NCI-H510A treated with DMSO at 0.1 percent for 48 hours (cell line): ENCODE measurements at places on chromosomes 4 and X.

DNA sequence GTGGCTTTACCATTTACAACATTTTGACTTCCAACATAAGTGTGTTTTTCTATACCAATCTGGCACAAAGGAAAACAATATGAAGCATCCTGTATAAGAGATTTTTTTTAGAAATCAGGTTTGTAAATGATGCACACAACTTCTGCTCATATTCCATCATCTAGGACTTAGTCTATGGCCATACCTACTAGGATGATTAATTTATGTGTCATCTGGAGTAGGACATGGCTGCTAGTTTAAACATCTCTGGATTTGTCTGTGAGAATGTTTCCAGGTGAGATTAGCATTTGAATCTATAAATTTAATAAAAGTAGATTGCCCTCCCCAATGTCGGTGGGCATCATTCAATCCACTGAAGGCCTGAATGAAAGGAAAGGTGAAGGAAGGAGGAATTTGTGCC is 682.8 kb upstream of the GRID2 start:
- no peak for DNase-seq

- no peak for DNase-seq
These were observed 86.3 kb upstream of the MYOZ2 start for GRCh38 chr4:119049342-119049741.

DNA sequence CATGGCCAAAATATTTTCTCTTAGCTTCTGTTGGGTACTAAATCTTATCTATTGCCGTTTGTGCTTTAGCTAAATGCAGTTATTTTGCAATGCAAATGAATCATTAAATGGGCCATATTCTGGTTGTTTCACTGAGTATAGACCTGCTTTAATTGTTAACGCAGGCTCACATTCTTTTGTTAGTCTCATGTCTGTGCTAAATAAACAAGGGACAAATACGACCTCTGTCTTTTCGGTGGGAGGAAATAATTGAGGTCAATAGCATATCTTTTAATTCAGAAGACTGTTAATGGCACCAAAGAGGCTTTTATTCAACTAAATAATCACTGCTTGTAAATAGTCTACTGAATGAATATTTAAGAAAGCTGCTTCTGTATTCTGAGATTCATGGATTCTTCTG is 76.9 kb downstream of the DIAPH2 start:
- no peak for DNase-seq

GRCh38 chr4:186770481-186771175 is 47.0 kb upstream of the FAT1 start:
- no peak for DNase-seq

GRCh38 chr4:183766140-183766539 is 107.0 kb downstream of the TRAPPC11 start:
- no peak for DNase-seq

GRCh38 chrX:8242431-8243020 is 71.5 kb upstream of the VCX2 start:
- DNase-seq, result no peak

- DNase-seq, result no peak
These were observed 18.1 kb downstream of the OFD1 start for GRCh38 chrX:13752646-13753045.

GRCh38 chrX:153984351-153985178 is 12.0 kb downstream of the TMEM187 start:
- DNase-seq, result no peak

DNA sequence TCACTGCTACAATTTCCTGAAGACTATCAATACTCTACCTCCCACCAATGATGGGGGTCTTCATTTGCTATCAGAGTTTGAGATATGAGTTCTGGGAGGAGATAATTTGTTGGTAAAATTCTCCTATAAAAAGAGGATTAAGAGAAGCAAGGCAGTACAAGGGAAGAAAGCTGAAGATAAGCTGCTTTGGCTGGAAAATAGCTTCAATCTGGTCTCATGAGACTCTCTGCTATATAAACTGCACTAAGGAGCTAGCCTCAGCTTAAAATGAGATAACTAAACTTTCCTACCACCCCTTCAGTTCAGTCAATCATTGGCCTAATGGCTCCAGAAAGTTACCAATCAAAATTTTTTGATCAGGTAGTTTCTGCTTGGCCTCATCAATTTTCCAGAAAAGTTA is 2105.0 kb downstream of the ARAP2 start:
- DNase-seq, result no peak

DNA sequence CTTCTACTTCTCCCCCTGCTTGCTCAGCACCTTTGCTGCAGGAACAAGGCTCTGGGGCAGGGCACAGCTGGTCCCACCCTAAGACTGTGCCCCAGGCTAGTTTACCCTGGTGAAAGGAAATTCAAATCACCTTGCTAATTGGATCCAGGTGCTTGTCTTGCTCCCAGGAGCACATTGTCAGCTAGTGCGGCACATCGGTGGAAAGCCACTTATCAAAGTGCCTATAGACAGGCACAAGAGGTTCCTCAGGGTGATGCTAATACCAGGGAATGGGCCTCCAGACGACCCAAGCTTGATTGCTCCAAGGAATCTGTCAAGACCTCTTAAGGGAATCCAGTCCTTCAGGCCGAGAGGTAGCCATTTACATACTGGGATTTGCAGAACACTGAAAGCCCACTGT is 64.5 kb upstream of the PRPS1 start:
- DNase-seq, result no peak

DNA sequence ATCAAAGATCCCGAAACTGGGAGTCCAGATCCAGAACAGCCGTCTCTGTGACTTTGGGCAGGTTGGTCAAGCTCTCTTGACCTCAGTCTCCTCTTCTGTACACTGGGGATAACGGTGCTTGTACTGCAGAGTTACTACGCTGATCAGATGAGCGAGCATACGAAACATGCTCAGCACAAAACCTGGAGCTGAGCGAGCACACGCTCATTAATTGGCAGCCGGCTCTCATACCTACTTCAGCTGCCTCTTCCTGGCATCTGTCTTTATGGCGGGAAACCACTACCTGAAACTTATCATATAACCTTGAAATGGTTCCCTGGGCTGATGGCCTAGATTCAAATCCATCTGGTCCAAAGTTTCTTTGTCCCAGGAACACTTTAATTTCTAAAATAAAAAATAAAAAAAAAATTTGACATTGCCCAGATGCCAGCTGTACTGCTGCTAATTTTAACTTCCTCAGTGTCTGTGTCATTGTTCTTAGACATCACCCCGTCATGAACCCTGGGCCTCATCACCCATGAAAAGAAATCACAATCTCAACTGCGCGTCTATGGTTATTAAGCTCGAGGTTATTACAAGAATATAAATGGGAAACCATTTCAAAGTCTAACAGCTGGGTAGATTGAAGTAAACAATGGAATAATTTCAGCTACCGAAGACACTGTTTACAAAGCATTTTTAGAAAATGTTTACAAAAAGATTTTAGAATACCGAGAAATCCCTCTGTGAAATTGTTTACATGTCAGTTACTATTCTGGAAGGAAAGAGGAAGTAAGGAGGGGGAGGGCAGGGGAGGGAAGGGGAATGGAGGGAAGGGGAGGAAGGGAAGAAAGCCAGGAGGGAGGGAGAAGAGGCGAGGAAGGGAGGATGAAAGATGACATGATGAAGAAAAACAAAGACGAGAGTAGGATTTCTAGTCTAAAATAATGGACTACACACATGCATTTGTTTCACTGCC is 49.0 kb downstream of the CRMP1 start:
- DNase-seq, result no peak

GRCh38 chr4:67691328-67691727 is 9.6 kb downstream of the UBA6 start:
- DNase-seq, result no peak

GRCh38 chr4:17763931-17764330 is 17.5 kb downstream of the FAM184B start:
- DNase-seq, result no peak

- no peak for DNase-seq
These were observed 14.9 kb downstream of the LSM6 start for GRCh38 chr4:146190456-146190855.

DNA sequence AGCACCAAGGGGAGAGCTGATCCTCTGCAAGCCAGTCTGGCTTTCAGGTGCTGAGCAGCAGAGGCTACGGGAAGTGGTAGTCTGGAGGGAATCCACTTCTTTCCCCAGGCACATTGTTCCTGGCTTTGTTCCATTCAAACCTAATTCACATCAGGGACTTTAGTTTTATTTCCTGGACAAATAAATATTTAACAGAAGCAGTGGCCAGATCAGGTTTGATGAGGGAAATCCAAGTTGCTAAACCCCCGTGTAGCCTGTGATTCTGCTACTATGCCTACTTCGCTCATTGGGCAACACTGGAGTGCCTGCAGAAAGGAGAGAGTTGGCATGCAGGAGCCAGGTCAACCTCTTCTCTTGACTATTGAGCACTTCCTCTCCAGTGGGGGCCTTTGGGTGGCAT is 13.8 kb upstream of the STBD1 start:
- DNase-seq, result no peak

DNA sequence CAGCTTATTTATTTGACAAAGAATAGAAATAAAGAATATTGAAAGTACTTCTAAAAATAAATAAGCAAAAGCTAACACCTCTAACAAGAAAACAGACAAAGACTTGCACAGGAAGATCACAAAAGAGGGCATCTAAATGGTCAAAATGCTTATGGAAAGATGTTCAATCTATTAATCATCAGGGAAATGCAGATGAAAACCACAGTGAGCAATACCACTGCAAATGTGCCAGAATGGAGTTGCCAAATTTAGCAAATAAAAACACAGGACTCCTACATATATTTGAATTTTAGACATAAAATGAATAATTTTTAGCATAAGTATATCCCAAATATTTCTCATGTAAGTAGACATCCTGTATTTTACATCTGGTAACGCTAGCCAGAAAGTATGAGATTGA is 56.1 kb upstream of the HPGD start:
- DNase-seq, result no peak

DNA sequence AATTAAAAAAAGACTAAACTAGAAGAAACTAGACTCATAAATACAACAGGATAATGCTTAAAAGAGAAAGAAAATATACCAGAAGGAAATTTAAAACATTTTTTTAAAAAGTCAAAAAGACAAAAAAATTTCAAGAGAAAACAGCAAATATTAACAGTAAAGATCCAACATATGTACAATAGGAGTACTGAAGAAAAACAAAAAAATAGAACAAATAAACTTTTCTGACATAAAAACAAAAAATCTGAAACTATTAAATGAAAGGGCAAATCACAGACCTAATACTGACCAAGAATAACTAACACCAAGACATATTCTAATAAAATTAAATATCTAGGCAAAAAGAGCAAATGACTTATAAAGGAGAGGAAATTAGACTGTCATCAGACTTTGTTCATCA is 11.5 kb downstream of the DNAJB14 start:
- DNase-seq, result no peak

GRCh38 chr4:36824682-36825081 is 419.9 kb upstream of the NWD2 start:
- peak; percentile 0 for DNase-seq

GRCh38 chr4:121654738-121655137 is 42.0 kb downstream of the ANXA5 start:
- DNase-seq, result no peak

DNA sequence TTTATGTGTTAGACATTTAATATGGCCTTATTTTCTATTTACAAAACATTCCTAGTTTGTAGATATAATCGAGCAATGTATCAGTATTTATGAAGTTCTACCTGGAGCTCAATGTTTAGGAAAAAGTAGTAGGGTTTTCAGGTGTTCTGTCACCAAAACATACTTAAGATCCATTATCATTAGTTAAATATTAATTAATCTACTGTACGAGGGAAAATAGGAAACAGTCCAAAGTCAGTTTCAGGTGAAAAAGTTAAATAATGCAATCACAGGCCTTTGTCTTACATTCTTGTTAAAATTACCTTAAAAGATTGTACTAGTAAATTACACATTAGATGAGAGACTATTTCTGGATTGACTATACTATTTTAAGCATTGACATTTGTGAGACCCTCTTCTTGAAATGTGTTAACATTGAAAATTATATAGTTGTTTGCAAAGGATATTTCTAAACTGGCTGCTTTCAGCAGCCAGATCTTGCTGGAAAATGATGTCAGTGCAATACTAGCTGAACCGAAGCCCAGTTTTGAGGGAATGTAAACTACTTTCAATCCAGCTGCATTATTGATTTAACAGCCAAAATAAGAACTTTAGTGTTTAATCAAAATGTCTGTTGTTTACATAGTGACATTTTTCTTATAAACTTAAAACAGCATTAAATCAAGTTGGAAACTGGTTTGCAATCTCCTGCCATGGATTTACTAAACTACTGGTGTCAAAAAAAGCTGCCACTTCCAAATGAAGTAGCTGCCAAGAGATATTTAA is 19.3 kb downstream of the GUCY1B1 start:
- DNase-seq, result no peak

DNA sequence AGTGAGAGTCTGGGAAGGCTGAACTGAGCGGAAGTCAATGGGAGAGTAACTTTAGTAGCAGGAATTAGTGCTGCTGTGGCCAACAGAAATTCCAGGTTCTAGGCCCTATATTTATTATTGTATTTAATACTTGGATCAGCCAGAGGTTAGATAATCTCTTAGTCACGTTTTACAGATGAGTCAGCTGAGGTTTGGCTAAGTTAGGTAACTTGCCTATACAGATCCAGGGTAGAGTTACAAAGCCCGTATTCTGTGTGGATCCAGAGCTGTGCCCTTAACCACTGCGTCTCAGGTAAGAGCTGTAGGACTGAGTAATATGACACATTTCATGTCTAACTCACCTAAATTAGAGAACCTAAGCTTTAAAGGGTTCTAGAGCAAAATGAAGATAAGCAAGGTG is 20.5 kb downstream of the PSMD10 start:
- no peak for DNase-seq

- no peak for DNase-seq
These were observed 144.9 kb downstream of the PALLD start for GRCh38 chr4:168641811-168642140.

DNA sequence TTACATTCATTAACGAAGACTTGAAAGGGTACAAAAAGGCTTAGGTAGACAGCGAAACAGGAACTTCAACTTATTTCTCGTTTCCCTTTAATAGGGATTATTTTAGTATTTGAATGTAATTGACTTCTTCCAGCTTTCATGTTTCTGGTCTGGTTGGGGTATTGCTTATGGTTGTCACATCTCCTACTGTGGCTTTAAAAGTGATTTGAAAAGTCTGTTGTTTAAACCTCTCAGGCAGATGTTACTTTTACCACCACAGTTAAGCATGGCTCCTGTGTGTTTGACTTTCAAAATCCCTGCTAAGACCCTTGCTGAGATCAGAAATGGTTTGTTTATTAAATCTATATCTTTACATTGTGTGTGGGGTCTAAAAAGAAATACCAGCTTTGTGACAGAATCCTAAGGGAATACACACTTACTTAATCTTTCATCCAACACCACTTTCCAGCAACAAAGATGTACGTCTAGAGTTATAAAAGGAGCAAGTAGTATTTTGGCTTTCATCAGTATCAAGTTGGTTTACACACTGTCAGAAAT is 661.2 kb downstream of the FAT4 start:
- DNase-seq, result no peak

- DNase-seq, result no peak
These were observed 8.3 kb upstream of the GRPEL1 start for GRCh38 chr4:7075962-7076695.

- DNase-seq, result no peak
These were observed 24.8 kb downstream of the PDHA1 start for GRCh38 chrX:19368576-19368975.
